ENCODE measurements at places on chromosomes 3 and 15. TPM values are rescaled to one million over a fixed set of nuclear protein-coding genes. Genes with fewer than 3 reads are reported as not detected.

DNA sequence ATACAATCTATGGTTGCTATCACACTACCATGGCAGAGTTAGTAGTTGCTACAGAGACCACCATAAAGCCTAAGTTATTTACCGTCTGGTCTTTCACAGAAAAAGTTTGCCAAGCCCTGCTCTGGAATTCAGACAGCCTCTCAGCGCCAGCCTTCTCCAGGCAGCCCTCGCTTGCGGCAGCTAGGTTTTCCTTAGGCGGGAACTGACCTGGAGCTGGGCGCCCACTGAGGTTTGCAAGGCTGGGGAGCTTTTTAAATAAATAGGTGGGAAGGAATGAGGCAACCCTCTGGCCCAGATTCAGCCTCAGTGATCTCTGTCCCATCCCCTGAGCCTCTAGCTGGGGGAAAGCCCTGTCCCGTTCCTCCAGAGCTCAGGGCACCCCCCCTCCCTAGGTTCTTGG lies 1.2 kb downstream of the CTSH start:
- peaks cover 30% of the 10 kb centered on the region for H3K27me3 ChIP-seq
- H3K27ac ChIP-seq = no peak overlapping the region
- no peak overlapping the region for H3K4me3 ChIP-seq
- no peaks in the 10 kb centered on the region for H3K36me3 ChIP-seq
- no peaks in the 10 kb centered on the region for H3K4me1 ChIP-seq

GRCh38 chr3:58321791-58322190 lies 10.9 kb upstream of the PXK start:
- H3K27ac ChIP-seq = no peak overlapping the region
- H3K4me3 ChIP-seq = no peak overlapping the region
- DNase-seq = no peak
- H3K36me3 ChIP-seq = peaks cover 2% of the 10 kb centered on the region
- no peaks in the 10 kb centered on the region for H3K27me3 ChIP-seq

DNA sequence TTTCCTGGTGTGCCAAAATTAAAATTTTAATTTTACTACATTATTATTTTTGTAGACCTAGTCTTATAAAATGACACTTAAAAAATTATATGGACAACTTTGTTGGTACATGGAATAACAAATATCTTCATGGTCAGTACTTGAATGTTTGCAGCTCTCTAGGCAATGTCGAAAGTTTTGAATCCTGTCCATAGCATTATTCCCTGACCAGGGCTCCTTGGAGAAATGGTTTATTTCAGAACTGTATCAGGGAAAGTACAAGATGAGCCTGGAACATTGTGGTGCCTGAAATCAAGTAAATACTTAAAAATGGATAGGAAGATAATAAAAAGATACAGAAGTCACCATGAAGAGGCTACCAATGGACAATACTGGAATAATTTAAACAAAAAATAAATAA lies 47.6 kb downstream of the ALDH1A2 start:
- H3K27me3 ChIP-seq = no peaks in the 10 kb centered on the region
- no peak overlapping the region for H3K27ac ChIP-seq
- peaks cover 9% of the 10 kb centered on the region for H3K4me1 ChIP-seq

DNA sequence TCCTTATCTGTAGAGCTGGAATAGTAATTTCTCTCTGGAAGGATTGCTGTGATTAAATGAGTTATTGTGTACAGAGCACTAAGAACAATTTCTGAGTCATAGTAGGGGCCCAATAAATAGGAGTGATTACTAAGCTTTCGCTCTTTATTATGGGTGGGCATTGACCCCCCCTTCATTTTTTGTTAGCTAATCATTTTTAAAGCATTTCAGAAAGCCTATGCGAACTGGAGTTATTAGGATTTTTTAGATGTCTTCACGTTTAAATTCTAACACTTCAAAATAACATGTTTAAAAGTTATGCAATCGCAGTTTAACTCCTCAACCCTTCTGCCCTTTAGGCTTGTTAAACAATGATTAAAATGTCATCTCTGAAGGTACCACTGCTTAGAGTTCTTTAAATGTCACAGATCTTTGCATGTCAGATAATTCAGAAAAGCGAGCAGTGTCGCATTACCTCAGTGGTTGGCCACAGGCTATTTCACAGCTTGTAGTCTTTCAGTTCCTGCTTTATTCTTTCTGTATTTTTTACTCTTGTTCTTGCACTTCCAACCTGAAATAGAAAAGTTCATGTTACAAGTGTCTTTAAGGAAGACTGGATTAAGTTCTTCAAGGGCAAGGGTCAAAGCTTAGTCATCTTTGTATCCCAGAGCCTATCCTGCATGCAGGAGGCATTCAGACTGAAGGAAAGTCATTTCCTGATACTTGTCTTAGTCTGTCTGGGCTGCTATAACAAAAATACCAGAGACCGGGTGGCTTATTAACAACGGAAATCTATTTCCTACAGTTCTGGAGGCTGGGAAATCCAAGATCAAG lies 102.9 kb downstream of the FNDC3B start:
- H3K27ac ChIP-seq = peak overlapping the region; percentile 93
- H3K4me1 ChIP-seq = peaks cover 81% of the 10 kb centered on the region
- DNase-seq = peak; percentile 82
- H3K4me3 ChIP-seq = peak overlapping the region; percentile 65

DNA sequence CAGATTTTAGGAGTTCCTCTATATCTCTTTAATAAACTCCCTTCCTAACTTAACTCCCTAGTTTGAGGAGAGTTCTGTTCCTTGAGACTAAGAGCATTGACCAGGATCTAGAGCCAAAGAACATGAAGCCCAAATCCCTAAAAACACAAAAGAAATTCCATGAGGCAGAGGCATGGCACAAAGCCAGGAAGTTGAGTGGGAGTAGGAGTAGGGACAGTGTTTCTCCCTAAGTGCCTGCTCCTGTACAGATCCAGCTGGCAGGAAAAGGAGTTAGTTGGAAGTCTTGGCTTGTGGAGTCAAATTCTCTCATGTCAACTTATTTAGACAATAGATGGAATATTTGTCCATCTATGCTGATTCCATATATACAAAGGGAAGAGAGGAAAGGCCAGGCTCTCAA lies 11.4 kb downstream of the ACTC1 start:
- H3K27ac ChIP-seq = no peak overlapping the region
- no peaks in the 10 kb centered on the region for H3K4me1 ChIP-seq
- peaks cover 8% of the 10 kb centered on the region for H3K27me3 ChIP-seq
- H3K4me3 ChIP-seq = no peak overlapping the region
- H3K36me3 ChIP-seq = 0 out of 2 replicates have a peak, but pooled peaks cover 4% of the 10 kb centered on the region

DNA sequence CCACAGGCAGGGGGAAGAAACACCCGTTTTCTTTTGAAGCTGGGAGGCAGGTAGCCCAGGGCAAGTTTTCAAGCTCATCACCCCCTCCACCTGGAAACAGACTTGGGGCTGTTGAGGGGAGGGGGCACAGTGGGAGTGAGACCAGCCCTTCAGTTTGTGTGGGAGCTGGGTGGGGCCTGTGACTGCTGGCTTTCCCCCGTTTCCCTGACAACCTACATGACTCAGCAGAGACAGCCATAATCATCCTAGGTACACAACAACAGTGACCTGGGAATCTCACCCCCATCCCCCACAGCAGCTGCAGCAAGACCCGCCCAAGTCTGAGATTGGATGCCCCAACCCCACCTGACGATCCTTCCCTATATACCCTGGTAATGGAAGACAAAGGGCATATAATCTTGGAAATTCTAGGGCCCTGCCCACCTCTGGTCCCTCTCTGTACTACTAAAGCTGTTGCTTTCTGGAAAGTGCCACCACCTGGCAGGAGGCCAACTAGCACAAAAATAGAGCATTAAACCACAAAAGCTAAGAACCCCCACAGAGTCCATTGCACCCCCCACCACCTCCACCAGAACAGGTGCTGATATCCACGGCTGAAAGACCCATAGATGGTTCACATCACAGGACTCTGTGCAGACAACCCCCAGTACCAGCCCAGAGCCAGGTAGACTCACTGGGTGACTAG lies 422.2 kb upstream of the SGO1 start:
- peaks cover 8% of the 10 kb centered on the region for H3K4me1 ChIP-seq
- peak overlapping the region; percentile 45 for H3K27ac ChIP-seq
- no peak for DNase-seq
- peaks cover 49% of the 10 kb centered on the region for H3K36me3 ChIP-seq
- no peak overlapping the region for H3K4me3 ChIP-seq

Gene MAPKAPK3
- total RNA-seq = 66.1 TPM

Gene STX19
- not detected for total RNA-seq

GRCh38 chr3:54681706-54682105 lies 246.2 kb downstream of the LRTM1 start:
- H3K36me3 ChIP-seq = no peaks in the 10 kb centered on the region
- DNase-seq = no peak
- H3K27me3 ChIP-seq = no peaks in the 10 kb centered on the region
- no peak overlapping the region for H3K27ac ChIP-seq

Gene PROS1
- total RNA-seq = 1.8 TPM

Gene GRIP2
- total RNA-seq = not detected

DNA sequence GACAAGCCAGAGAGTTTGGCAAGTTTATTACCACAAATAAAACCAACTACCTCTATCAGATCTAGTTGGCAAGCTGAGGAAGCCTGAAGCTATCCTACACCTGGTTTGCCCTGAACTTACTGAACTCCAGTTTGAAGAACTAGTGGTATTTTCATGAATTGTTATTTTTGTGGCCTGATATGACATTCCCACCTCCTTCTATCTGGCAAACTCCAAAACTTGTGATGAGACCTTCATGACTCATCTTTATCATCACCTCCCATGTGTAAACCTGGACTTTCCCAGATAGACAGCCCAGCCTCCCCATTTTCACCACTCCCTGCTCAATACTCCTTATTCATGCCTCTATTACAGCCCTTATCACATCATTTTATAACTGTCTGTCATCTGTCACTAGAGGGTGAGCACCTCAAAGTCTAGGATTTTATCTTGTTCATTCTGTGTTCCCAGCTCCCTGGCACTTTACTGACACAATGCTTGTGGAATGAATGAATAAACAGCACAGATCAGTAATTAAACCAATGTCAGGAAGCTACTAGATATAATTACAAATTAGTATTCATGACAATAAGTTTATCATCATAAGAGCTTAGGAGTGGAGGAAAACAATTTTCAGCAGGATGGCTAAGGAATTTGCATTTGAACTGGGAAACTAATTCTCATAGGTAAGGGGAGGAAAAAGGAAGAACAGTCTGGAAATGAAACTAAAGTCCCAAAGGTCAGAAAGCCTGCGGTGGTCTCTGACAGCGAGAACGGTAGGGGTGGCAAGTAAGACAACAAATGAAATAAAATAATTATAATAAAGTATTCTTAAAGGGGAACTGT lies 13.2 kb upstream of the TRANK1 start:
- peak; percentile 41 for DNase-seq
- H3K27me3 ChIP-seq = peaks cover 13% of the 10 kb centered on the region
- H3K36me3 ChIP-seq = no peaks in the 10 kb centered on the region
- peaks cover 22% of the 10 kb centered on the region for H3K4me1 ChIP-seq
- peak overlapping the region; percentile 2 for H3K27ac ChIP-seq
- H3K4me3 ChIP-seq = no peak overlapping the region

GRCh38 chr3:67381667-67382272 lies 272.6 kb downstream of the SUCLG2 start:
- no peak for DNase-seq
- H3K27me3 ChIP-seq = peaks cover 2% of the 10 kb centered on the region
- peaks cover 1% of the 10 kb centered on the region for H3K36me3 ChIP-seq
- no peak overlapping the region for H3K4me3 ChIP-seq
- H3K27ac ChIP-seq = no peak overlapping the region
- peaks cover 9% of the 10 kb centered on the region for H3K4me1 ChIP-seq

Gene SLC24A5
- not detected for total RNA-seq

Gene SLC22A14
- total RNA-seq = 0.09 TPM

DNA sequence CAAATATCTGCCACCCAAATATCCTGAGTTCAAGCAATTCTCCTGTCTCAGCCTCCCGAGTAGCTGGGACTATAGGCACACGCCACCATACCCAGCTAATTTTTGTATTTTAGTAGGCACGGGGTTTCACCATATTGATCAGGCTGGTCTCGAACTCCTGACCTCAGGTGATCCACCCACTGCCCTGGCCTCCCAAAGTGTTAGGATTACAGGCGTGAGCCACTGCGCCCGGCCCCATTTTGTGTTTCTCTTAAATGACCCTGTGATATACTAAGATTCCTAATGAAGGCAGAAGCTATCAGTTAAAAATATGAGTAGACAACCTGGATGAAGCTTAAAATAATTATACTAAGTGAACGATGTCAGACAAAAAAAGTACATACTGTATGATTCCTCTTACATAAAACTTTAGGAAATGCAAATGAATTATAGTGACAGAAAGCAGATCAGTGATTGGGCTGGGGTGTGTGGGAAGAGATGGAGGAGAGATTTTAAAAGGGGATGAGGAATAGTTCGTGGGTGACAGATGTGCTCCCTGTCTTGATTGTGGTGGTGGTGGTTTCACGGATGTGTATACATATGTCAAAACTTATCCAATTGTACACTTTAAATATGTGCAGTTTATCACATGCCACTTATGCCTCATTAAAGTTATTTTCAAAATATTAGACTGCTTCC lies 3.8 kb upstream of the KLHL40 start:
- no peak for DNase-seq
- H3K27me3 ChIP-seq = peaks cover 14% of the 10 kb centered on the region
- no peak overlapping the region for H3K27ac ChIP-seq

DNA sequence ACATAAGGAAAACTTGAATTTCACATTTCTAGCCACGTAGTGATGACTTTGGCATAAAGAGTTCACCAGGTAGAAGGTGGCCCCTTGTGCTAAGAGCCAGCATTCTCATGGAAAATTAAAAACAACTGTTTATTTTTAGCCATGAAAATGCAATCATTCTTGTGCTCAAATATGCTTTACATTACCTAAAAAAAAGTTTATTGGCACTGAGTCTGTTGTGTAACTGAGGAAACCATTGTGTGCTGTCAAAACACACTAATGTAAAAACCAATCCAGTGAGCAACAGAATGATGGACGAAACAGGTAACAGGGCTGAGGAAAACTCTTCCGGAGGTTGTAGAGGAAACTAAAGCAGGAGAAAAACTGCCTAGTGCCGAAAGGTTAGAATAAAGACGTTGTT lies 287.0 kb upstream of the TMC3 start:
- no peak overlapping the region for H3K27ac ChIP-seq
- no peak for DNase-seq
- no peaks in the 10 kb centered on the region for H3K27me3 ChIP-seq
- H3K36me3 ChIP-seq = no peaks in the 10 kb centered on the region

- DNase-seq = no peak
- peaks cover 1% of the 10 kb centered on the region for H3K27me3 ChIP-seq
- H3K27ac ChIP-seq = peak overlapping the region; percentile 20
- no peak overlapping the region for H3K4me3 ChIP-seq
Measured at GRCh38 chr3:138046955-138047354, 37.0 kb downstream of the CLDN18 start.

DNA sequence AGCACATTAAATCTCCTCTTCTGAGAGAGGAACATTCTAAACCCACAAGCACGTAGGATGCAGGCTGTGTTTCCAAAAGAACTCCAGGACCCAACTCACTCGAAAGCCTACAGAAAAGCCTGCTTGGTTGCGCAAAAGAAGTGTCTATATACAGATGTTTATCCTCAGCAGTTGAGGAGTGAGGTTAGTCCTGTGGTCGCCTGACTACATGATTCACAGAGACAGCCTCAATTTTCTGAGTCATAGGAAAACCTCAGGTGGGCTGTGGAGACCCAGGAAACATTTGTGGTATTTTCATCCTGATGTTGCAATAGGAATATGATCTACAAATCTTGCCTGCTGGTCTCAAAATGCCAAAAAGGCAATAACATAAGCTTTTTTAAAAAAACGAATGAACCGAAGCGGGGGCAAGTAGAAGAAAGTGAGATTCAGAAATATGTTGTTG lies 183.8 kb upstream of the THRB start:
- H3K4me1 ChIP-seq = peaks cover 30% of the 10 kb centered on the region
- peaks cover 6% of the 10 kb centered on the region for H3K27me3 ChIP-seq
- no peak overlapping the region for H3K27ac ChIP-seq

Gene RTP1
- total RNA-seq = not detected

Gene EIF3J
- total RNA-seq = 88.1 TPM

Measured in HFFc6 (cell line).